Upper lobe of right lung (tissue), 1 donor: ENCODE measurements at places on chromosomes 5 and 9. TPM values are rescaled to one million over a fixed set of nuclear protein-coding genes. Genes with fewer than 3 reads are reported as not detected.

Gene CCL21
- total RNA-seq = 37.7 TPM

Gene SCGB3A1
- 86.9 TPM for total RNA-seq

Gene RASEF
- 10.9 TPM for total RNA-seq

Gene WDR38
- not detected for total RNA-seq

DNA sequence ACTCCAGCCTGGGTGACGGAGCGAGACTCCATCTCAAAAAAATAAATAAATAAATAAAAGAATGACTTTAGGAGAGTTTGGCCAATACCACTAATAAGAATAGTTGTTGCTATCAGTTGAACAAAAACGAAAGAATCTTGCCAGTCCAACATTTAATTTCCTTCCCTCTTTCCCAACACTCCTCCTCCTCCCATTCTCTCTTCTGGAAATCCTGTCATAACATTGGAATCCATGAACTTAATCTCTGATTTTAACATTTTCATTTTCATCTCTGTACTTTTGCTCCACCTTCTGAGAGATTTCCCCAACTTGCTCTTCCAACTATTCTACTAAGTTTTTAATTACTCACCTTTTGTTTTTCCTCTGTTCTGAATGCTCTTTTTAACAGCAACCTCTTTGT is 42.8 kb upstream of the CDK20 start:
- DNase-seq = no peak

GRCh38 chr9:86252870-86253269 is 6.6 kb downstream of the C9orf153 start:
- no peak for DNase-seq

DNA sequence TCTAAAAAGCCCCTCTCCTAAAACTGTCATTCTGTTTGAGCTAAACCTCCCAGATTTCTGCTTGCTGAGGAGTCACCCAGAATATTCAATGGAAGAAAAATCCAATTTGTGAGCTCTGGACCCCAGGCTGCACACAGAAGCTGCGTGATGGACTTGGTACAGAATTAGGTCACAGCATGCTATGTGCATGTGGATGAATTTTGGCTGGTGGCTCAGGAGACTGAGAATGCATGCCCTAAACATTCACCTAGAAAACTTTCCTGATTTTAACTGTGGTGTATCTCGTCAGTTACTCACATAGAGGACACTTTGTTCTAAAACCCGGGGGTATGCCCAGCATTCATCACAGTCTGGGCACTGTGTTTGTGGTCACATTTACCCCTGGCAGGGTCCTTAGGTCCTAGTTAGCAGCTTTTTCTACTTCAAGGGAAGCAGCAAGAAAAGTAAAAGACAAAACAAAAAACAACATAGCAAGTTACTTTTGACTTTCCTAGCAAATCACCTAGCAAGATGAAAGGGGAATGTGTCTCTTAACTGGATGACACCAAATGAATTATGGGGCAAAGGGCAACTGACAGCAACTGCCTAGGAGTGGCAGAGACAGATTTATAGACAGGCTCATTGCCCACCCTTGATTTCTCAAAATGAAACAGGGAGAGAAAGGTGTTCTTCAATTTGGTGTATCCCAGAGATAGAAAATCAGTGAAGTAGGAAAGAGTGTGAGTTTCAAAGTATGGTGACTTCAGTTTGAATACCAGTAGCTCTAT is 8.3 kb upstream of the SHROOM1 start:
- DNase-seq = no peak

- peak; percentile 89 for DNase-seq
Observed at GRCh38 chr5:10695055-10695649, 65.9 kb downstream of the DAP start.

- no peak for DNase-seq
Observed at GRCh38 chr9:2655411-2655901, 33.9 kb downstream of the VLDLR start.

- no peak for DNase-seq
Observed at GRCh38 chr5:16437977-16438376, 27.6 kb downstream of the ZNF622 start.

- peak; percentile 51 for DNase-seq
Observed at GRCh38 chr5:179430193-179431175, 85.2 kb upstream of the ADAMTS2 start.

DNA sequence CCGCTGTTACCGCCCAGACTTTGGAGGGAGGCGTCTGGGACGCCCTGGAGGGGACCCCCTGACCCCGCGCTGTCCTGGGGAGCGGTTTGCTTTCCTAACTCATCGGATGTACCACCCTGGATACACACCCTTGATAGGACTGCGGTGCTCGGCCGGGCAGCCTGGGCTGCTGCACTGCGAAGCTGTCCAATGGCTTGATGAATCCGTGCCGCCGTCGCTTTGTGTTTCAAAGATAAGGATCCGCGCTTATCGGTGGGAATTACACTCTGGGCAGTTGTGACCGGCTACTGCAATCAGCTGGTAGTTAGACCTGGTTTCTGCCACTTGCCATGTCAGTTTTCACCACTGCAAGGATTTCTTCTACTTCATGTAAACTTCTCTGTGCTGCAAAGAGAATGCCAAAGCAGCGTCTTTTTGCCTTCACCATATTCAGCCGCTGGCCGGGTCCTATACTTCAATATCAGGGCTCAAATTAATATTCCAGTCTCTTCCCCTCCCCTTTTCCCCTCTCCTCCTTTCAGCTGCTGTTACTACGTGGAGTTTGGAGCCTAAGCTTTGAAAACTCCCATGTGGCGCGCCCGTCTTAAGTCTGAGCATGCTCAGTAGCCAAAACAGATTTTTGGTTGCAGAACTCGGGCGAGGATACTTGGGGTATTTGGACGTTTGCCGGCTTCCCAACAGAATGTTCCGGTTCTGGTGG is 727 bp downstream of the SMAD5 start:
- DNase-seq = peak; percentile 77

- DNase-seq = no peak
Observed at GRCh38 chr5:168773226-168773625, 194.1 kb upstream of the PANK3 start.

GRCh38 chr9:123402981-123403509 is 47.0 kb downstream of the CRB2 start:
- DNase-seq = no peak

GRCh38 chr9:113616116-113616515 is 152.6 kb downstream of the RGS3 start:
- peak; percentile 48 for DNase-seq
